Hepatocyte (in vitro differentiated cells): ENCODE measurements at places on chromosomes 7 and 10. TPM values are rescaled to one million over a fixed set of nuclear protein-coding genes. Genes with fewer than 3 reads are reported as not detected.

DNA sequence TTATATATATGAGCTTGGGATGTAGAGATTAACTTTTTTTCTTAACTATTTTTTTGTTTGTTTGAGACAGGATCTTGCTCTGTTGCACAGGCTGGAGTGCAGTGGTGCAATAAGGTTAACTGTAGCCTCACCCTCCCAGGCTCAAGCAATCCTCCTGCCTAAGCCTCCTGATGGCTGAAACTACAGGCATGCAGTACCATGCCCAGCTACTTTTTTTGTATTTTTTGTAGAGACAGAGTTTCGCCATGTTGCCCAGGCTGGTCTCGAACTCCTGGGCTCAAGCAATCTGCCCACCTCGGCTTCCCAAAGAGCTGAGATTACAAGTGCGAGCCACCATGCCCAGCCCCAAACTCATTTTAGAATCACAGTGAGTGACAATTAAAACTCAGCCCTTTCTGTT lies 105.2 kb downstream of the CUBN start:
- no peaks in the 10 kb centered on the region for H3K36me3 ChIP-seq
- H3K27ac ChIP-seq, result no peak overlapping the region
- no peaks in the 10 kb centered on the region for H3K27me3 ChIP-seq

SPDYE11 gene
- polyA plus RNA-seq, result 0.38 and 0.45 TPM in 2 replicates

DNA sequence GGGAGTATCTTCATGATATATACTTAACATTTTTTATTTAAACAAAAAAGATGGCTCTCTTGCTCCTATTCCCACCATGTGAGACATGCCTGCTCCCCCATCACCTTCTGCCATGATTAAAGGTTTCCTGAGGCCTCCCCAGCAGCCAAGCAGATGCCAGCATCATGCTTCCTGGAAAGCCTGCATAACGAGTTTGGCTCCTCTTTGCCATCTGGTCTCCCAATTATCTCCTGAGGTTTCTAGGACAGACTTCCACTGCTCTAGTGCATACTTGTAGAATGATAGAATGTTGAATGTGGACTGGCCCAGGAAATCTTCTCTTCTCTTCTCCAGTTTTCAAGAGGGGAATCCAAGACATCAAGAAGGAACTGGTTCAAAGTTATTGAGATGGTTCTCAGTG lies 45.9 kb upstream of the ELAPOR2 start:
- H3K27ac ChIP-seq, result no peak overlapping the region
- H3K27me3 ChIP-seq, result no peaks in the 10 kb centered on the region
- H3K36me3 ChIP-seq, result no peaks in the 10 kb centered on the region

DNA sequence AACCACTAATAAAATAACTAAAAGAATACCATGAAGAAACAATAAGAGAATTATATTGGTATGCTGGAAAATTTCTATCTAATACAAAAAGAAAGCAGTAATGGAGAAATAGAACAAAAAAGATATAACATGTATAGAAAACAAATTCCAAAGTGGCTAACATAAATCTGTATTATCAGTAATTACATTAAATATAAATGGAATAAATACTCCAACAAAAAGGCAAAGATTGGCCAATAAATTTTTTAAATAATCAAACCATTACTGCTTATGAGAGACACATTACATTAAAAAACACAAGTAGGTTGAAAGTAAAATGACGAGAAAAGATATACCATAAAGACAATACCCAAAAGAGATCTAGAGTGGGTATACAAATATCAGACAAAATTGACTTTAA lies 90.0 kb downstream of the ARHGAP22 start:
- no peak for DNase-seq
- no peaks in the 10 kb centered on the region for H3K27me3 ChIP-seq
- H3K4me1 ChIP-seq, result no peaks in the 10 kb centered on the region
- no peaks in the 10 kb centered on the region for H3K36me3 ChIP-seq

- peaks cover 8% of the 10 kb centered on the region for H3K4me1 ChIP-seq
- peaks cover 52% of the 10 kb centered on the region for H3K27me3 ChIP-seq
- H3K4me3 ChIP-seq, result no peak overlapping the region
- no peak overlapping the region for H3K27ac ChIP-seq
- no peaks in the 10 kb centered on the region for H3K36me3 ChIP-seq
- no peak for DNase-seq
Observed at GRCh38 chr10:71401056-71401455, 4.3 kb downstream of the CDH23 start.

- no peaks in the 10 kb centered on the region for H3K27me3 ChIP-seq
Observed at GRCh38 chr10:124692100-124692446, 52.1 kb downstream of the FAM53B start.

DNA sequence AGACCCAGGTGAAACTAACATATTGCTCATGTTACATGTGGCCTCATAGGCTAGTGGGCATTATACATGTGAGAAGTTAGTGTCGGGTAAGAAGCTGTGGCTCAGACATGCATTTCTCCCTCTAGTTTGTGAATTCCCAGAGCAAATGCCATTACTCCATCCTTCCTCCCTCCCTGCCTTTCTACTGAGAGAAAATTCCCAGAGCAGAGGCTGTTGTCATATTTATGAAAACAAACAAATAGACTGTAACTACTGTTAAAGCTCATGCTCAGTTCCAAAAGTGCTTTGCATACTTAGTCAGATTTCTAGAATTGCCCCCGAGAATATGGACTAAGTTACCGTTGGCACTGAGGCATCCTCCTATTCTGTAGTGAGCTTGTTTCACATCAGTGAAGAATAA lies 29.0 kb downstream of the ZNRF2 start:
- H3K27me3 ChIP-seq, result no peaks in the 10 kb centered on the region
- no peak for DNase-seq
- no peaks in the 10 kb centered on the region for H3K36me3 ChIP-seq
- no peak overlapping the region for H3K4me3 ChIP-seq

ARF5 gene
- 237 and 289 TPM in 2 replicates for polyA plus RNA-seq

DNA sequence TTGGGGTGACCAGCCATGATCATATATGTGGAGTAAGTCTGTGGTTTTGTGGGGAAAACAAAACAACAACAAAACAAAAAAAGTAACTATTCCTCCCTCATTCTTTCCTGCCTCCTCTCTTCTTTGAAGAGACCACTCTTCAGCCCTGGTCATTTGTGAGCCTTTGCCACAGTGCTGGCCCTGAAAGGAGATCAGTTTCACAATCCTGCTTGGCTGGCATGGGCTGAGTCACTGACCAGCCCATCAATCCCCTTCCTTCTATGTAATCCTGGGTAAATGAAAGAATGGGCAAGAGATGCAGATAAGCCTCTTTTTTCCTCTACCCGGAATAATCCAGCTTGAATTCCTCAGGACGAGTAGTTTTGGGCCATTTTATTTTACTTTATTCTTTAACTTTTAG lies 13.6 kb downstream of the CSTF2T start:
- H3K4me1 ChIP-seq, result no peaks in the 10 kb centered on the region
- no peaks in the 10 kb centered on the region for H3K36me3 ChIP-seq
- H3K27ac ChIP-seq, result no peak overlapping the region
- DNase-seq, result no peak
- no peak overlapping the region for H3K4me3 ChIP-seq

DNA sequence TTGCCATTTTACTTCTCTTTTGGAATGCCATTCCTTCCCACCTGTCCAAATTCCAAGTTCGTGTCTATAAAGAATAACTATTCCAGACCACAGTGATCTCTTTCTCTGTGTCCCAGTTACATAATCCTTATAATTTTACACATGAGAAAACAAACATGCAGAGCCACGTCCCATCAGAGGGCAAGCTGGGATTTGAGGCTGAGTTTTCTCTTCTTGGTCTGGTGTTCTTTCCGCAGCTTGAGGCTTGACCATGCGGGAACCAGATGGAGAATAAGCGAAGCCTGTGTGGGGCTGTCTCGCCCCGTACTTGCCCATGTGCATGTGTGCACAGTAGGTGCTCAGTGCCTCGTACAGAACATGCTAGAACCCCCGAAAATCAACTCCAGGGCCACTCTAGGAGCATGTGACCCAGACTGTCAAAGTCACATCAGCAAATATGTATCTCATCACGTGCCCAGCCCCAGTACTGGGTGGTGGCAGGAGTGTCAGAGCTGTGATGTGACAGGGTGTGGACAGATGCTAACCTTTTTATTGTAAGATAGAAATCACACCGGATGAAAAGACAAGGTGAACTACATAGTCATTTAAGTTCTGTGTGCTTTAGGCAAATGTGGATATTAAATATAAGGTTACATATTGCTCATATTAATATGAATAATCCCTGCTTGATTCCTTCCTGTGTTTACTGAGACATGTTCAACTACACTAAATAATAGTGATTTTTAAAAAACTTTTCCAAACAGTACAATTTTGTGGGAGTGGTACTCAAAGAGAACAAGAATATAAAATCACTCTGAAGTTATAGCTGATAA lies 3.2 kb downstream of the INSIG1 start:
- H3K4me1 ChIP-seq, result peaks cover 4% of the 10 kb centered on the region
- H3K27ac ChIP-seq, result no peak overlapping the region
- H3K36me3 ChIP-seq, result peaks cover 6% of the 10 kb centered on the region
- no peak for DNase-seq
- H3K27me3 ChIP-seq, result no peaks in the 10 kb centered on the region

DNA sequence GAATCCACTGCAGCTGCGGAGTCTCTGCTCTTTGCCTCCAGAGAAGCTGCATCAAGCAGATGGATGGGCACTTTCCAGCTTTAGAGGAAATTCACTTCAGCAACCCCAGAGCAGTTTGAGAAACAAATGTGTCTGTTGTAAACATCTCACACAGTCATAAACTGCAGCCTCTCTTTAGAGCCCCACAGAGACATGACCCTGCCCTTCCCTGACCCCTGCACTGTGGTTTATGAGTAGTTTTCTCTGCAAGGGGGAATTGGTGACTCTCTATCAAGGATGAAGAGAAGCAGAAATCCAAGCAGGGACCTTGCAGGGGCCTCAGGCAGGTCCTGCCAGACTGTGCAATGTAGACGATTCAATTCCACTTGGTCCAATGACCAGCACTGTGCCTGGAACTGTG lies 160.2 kb downstream of the SH2D4B start:
- no peaks in the 10 kb centered on the region for H3K4me1 ChIP-seq
- no peak for DNase-seq
- H3K27me3 ChIP-seq, result no peaks in the 10 kb centered on the region
- H3K27ac ChIP-seq, result no peak overlapping the region
- H3K36me3 ChIP-seq, result no peaks in the 10 kb centered on the region
- no peak overlapping the region for H3K4me3 ChIP-seq

DNA sequence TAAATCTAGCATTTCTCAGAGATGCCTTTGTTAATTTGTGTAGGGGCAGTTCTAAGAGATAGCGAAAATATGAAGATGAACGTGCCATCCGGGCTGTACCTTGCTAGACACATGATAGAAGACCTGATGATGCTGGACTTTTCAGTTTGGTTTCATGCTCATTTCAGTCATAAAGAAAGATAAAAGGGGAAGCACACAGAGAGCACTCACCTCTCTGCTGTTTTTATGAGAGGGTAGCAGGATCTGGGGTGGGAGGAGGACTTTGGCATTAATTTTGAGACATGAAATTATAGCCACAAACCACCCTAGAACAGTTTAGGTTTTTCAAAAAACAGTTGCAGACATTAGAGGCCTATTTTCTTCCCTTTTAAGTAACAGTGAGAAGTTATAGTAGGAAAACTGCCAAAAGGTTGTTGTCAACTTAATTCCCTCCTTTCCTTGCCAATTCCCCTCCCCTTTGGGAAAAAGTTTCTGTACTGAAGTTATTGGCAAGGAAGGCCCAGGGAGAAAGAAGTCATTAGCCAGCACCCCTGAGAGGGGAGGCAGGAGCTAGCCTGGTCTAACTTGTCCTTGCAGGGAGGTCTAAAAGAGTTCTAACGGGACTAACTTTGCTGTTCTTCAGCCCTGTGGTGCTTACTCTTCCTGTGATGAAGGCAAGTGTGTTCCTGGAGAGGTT lies 2.6 kb downstream of the ST7 start:
- peaks cover 27% of the 10 kb centered on the region for H3K4me1 ChIP-seq
- no peaks in the 10 kb centered on the region for H3K27me3 ChIP-seq
- no peak overlapping the region for H3K4me3 ChIP-seq
- peak overlapping the region; percentile 100 for H3K27ac ChIP-seq

GNG11 gene
- polyA plus RNA-seq, result 18.0 and 21.1 TPM in 2 replicates

OR9A4 gene
- not detected in 2 replicates for polyA plus RNA-seq

FOXI2 gene
- polyA plus RNA-seq, result not detected in 2 replicates

ANKRD61 gene
- 0.33 and 0.81 TPM in 2 replicates for polyA plus RNA-seq

- no peaks in the 10 kb centered on the region for H3K36me3 ChIP-seq
- H3K27me3 ChIP-seq, result peaks cover 13% of the 10 kb centered on the region
- DNase-seq, result no peak
Observed at GRCh38 chr7:96973986-96974385, 31.4 kb upstream of the DLX6 start.

DNA sequence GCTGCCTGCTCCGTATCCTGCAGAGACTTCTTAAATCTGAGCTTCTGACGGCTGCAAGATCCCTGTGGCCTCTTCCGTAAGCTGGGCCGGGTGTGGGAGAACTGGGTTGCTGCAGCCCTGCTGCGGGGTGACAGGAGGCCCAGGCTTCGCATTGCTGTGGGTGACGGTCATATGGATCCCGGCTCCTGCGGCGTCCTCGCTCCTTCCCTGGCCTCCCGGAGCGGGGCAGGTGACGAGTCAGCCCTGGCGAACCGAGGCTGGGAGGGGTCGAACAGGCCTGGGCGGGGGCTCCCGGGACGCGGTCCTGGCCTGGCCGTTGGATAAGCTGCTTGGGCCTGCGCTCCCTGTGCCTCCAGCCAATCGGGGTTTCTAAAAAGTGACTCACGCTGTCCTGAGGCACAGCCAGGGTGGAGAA lies 7.8 kb upstream of the UBE2D1 start:
- H3K27ac ChIP-seq, result no peak overlapping the region
- H3K4me3 ChIP-seq, result no peak overlapping the region
- no peaks in the 10 kb centered on the region for H3K27me3 ChIP-seq
- H3K4me1 ChIP-seq, result no peaks in the 10 kb centered on the region
